ENCODE measurements at places on chromosomes 7 and 10.

- no peak for DNase-seq
Observed at GRCh38 chr7:130092598-130092997, 22.3 kb downstream of the KLHDC10 start.

- no peak for DNase-seq
Observed at GRCh38 chr7:4871056-4871680, 9.3 kb upstream of the PAPOLB start.

- no peak for DNase-seq
Observed at GRCh38 chr7:66627881-66628360, 760 bp upstream of the KCTD7 start.

DNA sequence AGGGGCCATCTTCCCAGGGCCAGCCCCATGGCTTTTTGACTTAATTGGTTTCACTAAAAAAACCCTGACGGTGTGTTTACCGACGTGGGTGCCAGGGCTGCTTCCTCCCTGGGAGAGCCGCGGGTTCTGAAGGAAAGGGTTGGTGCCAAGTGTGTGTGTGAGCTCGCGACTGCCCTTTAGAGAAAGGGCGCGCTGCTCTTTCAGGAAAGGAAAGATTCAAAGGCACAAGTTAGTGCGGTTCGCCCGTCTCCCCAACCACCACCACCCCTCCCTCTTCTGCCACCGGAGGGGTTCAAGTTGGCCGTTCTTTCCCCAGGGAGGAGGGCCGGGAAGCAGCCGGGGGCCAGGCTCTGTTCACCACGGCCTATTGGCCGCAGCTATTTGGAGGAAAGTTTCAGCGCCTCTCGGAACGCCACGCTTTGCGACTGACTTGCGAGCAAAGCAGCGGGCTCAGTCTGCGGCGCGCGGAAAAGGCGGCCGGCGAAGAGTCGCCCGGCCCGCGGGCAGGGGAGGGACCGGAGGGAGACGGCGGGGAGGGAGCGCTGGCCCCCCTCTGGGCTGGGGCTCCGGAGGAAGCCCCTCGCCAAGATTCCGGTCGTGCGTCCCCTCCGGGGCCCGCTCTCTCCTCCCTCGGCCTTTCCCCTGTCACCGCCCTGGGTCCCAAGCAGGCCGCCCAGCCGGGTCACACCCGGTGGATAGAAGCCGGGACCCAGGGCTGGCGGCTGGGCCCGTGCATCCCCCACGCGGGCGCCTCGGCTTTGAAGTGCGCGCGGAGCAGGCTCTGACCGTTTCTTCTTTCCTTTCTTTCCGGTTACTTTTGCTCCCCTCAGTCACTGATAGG lies 165.9 kb upstream of the PPP1R3A start:
- no peak for DNase-seq

GRCh38 chr7:51012569-51013217 lies 230.0 kb upstream of the GRB10 start:
- DNase-seq, result no peak

- no peak for DNase-seq
Observed at GRCh38 chr10:27646194-27646593, 99.4 kb downstream of the MKX start.
